ENCODE measurements at places on chromosomes 1 and 21. TPM values are rescaled to one million over a fixed set of nuclear protein-coding genes. Genes with fewer than 3 reads are reported as not detected.

The TMPRSS15 gene
- not detected for total RNA-seq

The ETS2 gene
- 44.4 TPM for total RNA-seq

The RASSF5 gene
- total RNA-seq, result 19.8 TPM

The PPCS gene
- 39.3 TPM for total RNA-seq

The FTCD gene
- total RNA-seq, result 1.6 TPM

The FAM78B gene
- total RNA-seq, result 4.8 TPM

The SLC6A17 gene
- total RNA-seq, result not detected

The SAMSN1 gene
- 4.7 TPM for total RNA-seq

The TSACC gene
- total RNA-seq, result not detected

The OSCP1 gene
- total RNA-seq, result 7.3 TPM

The DCST2 gene
- total RNA-seq, result 0.25 TPM

The UMODL1 gene
- not detected for total RNA-seq

The TDRD5 gene
- total RNA-seq, result not detected

The COP1 gene
- total RNA-seq, result 23.1 TPM

The CLDN17 gene
- not detected for total RNA-seq

The HTR6 gene
- total RNA-seq, result not detected

The CA6 gene
- total RNA-seq, result not detected

The ORC1 gene
- total RNA-seq, result 0.17 TPM

The RHCE gene
- 0.54 TPM for total RNA-seq

The PLA2G2F gene
- not detected for total RNA-seq

The TTLL10 gene
- not detected for total RNA-seq

The MINDY1 gene
- total RNA-seq, result 46.7 TPM

The HLX gene
- 8.3 TPM for total RNA-seq

The RGS18 gene
- total RNA-seq, result 1.4 TPM

The LCE6A gene
- total RNA-seq, result not detected

The KCNT2 gene
- 5.3 TPM for total RNA-seq

The TPTE gene
- total RNA-seq, result not detected

The NCAM2 gene
- 8.2 TPM for total RNA-seq

The FAM43B gene
- 3.6 TPM for total RNA-seq

The UBE2U gene
- total RNA-seq, result not detected

The APCS gene
- 0.39 TPM for total RNA-seq

The PAQR6 gene
- 0.68 TPM for total RNA-seq

The KRTAP13-3 gene
- total RNA-seq, result not detected

The CHD5 gene
- total RNA-seq, result 0.53 TPM

The PRAMEF25 gene
- not detected for total RNA-seq

The ZNF683 gene
- not detected for total RNA-seq

The S100A16 gene
- 56.1 TPM for total RNA-seq

The EPHX1 gene
- total RNA-seq, result 60.9 TPM

The DCAF6 gene
- 188 TPM for total RNA-seq

The PRAMEF10 gene
- not detected for total RNA-seq

The CTTNBP2NL gene
- total RNA-seq, result 24.9 TPM

The THEM5 gene
- total RNA-seq, result 0.24 TPM

The PTGER3 gene
- total RNA-seq, result 1.0 TPM

The ZYG11A gene
- not detected for total RNA-seq

The CLCA4 gene
- total RNA-seq, result not detected

The PLA2G4A gene
- 5.1 TPM for total RNA-seq

The OR2T11 gene
- total RNA-seq, result not detected

The RBM11 gene
- total RNA-seq, result 1.8 TPM

The PKLR gene
- not detected for total RNA-seq

The MRPL20 gene
- total RNA-seq, result 128 TPM

The HAO2 gene
- not detected for total RNA-seq

The TLR5 gene
- total RNA-seq, result 6.8 TPM

The IGSF3 gene
- 15.5 TPM for total RNA-seq

The OR2L3 gene
- total RNA-seq, result not detected

The ZFP69B gene
- 1.2 TPM for total RNA-seq

The TRIM63 gene
- 121 TPM for total RNA-seq

All from right cardiac atrium (tissue), 5 donors.